Activated naive CD4-positive, alpha-beta T cell treated with anti-CD3 and anti-CD28 coated beads, Interleukin-2, amount 50 U/mL, for 72 hours (primary cell): ENCODE measurements at places on chromosomes 7 and 10.
A peak's percentile ranks its signal among the peaks of the same experiment; 100 is the strongest.

DNA sequence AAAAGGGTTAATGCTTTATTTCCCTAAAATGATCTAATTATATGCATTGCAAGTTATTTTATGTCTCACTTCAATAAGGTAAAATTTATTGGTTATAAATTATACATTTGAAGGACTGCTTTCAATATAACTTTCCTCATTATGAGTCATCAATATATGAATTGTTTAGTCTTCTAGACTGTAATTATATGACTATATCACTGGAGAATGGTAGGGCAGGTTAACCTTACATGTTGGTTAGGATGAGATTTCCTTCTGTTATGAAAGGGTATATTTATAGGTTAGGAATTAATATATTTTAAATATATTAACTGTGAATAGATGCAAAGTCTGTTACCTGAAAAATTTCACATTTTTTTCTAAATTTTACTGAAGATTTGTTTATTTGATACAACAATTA lies 406.4 kb upstream of the ETV1 start:
- no peak for DNase-seq

GRCh38 chr7:4527988-4528636 lies 154.0 kb upstream of the FOXK1 start:
- DNase-seq = no peak

GRCh38 chr7:6251653-6252052 lies 20.8 kb downstream of the CYTH3 start:
- no peak for DNase-seq

GRCh38 chr10:13955409-13956068 lies 368.8 kb downstream of the PRPF18 start:
- DNase-seq = no peak

- DNase-seq = no peak
Observed at GRCh38 chr10:111102359-111102837, 25.6 kb downstream of the ADRA2A start.

DNA sequence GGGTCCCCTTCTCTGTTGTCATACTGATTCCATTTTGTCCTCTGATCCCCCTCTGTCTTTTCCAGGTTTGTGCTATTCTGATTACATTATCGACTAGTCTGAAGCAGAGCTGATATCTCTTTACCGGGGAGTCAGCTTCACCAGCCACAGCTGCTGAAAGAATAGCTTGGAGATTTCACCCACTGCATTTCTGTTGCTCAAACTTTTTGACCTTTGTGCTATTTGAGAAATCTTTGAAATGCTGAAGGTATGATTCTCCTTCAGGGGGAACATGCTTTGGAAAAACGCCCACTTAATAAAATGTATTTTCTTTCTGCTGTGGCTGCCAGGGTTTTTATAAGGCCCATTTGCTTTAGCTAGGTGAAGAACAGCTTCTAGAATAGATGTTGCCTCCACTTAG lies 197.8 kb upstream of the TCF7L2 start:
- DNase-seq = no peak

DNA sequence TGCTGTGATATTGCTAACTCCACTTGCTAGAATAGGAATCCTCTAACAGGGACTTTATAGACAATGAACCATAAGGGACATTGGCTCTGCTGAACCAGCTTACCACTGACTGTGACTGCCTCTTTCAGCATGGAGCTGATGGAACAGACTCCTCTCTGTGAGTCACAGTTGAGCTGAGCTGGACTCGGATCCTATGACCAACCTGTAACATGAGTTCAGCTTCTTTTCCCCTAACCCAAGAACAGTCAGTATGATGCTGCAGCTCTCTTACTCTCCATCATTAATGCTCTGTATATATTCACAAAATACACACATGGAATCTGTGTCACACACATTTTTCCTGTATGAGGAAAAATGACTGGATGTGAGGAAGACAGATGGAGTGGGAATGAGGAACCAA lies 177.9 kb upstream of the BET1 start:
- DNase-seq = no peak

DNA sequence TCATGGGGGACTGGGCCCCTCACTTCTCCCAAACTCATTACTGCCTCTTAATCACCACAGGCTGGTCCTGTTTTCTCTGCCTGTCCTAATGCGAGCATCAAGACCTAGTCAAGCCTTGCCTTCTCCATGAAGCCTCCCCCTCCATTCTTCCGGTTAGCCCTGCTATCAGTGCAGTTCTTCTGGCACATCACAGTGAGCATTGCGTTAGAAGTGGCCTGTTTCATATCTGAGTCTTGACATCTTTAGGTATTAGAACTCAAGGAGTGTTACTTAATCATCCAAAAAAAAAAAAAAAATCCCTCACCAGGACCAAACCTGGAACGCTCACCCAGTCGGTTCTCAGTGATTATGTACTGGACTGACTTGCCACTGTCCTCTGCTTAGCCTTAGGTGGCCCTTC lies 17.4 kb downstream of the SNX10 start:
- no peak for DNase-seq

GRCh38 chr7:118352867-118353453 lies 128.5 kb downstream of the ANKRD7 start:
- DNase-seq = no peak

DNA sequence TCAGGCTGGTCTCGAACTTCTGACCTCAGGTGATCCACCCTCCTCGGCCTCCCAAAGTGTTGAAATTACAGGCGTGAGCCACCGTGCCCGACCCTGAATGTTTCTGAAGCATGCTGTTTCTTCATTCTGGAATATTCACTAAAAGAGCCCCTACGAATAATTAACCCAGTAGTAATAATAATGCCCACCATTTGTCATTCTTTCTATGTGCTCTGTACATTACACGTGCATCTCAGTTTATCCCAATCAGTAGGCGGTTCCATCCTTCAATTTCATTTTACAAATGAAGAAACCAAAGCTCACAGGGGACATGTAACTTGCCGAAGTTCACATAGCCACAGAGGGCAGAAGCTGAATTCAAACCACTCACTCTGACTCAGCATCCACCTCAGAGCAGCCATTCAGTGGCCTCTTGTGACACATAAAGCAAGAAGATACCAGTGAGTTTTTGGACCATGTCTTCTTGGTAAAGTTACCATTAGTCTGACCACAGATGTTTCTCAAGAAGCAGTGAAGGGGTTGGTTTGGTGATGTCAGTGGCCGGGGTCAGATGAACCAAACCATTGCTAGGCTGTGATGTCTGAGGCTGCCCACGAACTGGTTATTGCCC lies 71.9 kb upstream of the DUSP5 start:
- peak; percentile 44 for DNase-seq

DNA sequence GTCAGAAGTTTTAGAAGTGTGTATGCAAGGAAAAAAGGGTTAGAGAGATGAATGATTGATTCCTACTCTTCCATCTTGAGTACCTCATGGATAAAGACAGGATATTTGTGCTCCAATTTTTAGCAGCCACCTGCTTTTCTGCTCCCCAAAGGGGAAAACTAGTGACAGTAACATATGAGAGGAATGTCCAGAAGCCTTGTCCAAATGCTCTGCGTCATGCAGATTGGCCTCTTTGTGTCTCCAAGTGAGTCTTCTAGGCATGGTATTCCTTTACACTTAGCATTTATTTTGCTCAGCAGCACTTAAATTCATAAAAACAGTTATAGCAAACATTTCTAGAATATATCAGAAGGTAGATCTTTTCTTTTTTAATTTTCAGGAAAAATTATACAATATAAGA lies 306.8 kb downstream of the CNTNAP2 start:
- DNase-seq = no peak

- no peak for DNase-seq
Observed at GRCh38 chr10:74778436-74779094, 47.8 kb upstream of the KAT6B start.

DNA sequence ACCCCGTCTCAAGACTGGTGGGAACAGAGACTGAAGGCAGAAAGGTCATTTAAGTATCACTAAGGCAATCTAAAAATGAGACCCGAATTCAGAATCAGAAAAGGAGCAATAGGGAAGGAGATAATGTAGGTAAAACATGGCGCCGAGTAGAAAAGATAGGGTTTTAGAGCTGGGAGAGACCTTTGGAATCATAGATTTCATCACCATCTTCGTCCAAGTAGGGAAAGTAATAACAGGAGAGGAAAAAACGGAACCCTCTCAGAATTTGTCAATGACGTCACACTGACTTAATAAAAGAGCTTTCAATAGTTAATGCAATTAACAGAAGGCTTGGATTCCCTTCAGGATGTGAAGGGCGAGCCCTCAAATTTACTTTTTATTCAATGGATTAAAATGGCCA lies 1.0 kb upstream of the UBN2 start:
- no peak for DNase-seq

GRCh38 chr10:31650010-31650409 lies 278.6 kb downstream of the ARHGAP12 start:
- no peak for DNase-seq

- no peak for DNase-seq
Observed at GRCh38 chr10:59857049-59857448, 49.3 kb downstream of the CCDC6 start.

DNA sequence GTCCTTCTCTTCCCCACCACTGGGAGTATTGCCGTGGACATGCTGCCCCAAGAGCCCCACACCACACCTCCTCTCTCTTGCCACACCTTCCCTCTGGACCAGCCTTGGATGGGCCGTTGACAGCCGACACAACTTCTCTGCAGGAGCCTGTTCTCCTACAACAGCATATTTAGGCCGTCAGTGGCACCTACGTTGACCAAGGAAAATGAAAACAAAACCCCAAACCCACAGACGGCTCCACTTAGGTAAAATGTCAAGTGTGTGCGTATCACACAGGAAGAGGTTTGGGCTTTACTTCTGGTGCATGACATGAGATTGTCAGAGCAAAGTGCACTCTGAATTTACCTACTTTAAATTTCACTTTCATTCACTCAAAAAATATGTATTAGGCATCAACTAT lies 246.6 kb downstream of the ZMYND11 start:
- no peak for DNase-seq

- no peak for DNase-seq
Observed at GRCh38 chr7:81777697-81778096, 7.8 kb upstream of the HGF start.

- no peak for DNase-seq
Observed at GRCh38 chr10:126099366-126099765, 203.0 kb downstream of the FANK1 start.

DNA sequence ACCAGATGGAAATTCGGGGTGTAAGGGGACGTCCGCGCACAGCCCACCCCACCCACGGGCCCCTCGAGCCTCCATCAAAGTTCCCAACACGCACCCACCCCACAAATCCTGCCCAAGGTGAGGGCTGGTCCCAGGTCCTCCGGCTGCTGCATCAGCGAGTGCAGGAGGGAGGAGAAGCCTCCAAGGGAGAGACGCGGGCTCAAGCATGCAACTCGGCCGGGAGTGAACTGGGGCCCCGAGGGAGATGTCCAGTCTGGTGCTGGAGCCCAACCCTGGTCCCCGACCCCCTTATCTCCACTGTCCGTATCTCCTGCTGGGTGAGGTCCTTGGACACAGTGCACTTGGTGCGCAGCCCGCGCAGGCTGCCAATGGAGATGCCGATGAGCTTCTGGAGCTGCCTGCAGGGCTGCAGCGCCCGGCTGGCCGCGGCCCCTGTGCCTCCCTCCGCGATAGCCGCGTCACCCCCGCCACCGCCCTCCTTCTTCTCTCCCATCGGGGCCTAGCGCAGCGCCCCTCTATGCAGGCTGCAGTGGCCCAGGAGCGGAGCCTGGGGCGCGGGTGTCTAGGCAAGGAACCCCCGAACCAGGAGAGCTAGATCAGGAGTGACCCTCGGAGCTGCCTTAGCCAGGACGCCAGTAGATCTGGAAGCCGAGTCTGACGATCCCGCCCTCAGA lies 489.2 kb downstream of the ZNF33B start:
- no peak for DNase-seq
